ENCODE measurements at places on chromosomes 4 and X.
A peak's percentile ranks its signal among the peaks of the same experiment; 100 is the strongest.

DNA sequence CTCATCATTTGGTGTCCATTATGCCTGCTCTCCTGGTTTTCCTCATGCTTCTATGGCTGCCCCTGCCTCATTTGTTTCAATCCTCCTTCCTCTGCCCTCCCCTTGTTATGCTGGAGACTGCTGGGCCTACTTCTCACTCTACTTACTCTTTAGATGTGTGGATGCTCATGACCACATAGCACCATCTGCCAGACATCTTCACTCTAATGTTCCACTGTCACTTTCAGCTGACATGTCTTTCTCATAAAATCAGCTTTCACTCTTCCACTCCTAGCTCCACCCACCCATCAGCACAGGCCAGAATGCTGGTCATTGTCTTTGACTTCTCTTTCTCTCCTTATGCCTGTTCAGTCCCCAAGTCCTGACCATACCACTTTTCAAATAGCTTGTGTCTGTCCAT, 86.8 kb downstream of the REPS2 start:
- no peak for DNase-seq

- DNase-seq: no peak
Observed at GRCh38 chr4:24771241-24771640, 24.1 kb upstream of the SOD3 start.

- DNase-seq: no peak
Observed at GRCh38 chr4:83431200-83431599, 24.4 kb downstream of the HELQ start.

- no peak for DNase-seq
Observed at GRCh38 chrX:57380026-57380796, 93.7 kb downstream of the FAAH2 start.

DNA sequence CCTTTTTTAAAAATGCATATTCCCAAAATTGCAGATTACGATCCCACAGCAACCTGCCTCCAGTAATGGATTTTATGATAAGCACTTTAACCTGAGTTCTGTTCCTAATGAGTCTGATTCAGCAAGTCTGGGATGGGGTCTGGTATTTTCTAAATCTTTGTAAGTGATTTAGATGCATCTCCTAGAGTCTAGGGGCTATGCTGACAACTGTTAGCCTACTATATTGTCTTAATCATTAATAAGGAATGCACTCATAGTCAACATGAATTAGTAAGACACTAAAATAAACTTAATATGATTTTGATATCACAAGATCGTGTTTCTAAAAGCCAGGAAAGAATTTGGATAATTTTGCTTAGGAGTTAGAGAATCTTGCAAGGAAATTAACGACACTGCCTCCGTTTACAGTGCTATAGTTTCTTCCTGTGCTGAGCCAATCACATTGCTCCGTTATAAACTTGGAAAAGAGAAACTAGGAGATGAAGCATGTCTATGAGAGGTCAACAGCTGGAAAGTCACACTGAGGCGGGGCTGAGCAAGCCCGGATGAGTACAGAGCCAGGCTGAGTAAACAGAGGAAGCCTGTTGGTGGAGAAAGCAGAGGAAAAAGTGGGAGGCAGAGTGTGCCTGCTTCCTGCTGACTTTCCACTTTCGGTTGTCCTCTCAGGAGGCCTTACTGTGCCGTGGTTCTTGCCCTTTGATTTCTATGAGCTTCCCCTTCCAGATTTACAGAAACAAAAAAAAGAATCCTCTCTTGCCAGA, 5.4 kb downstream of the SCARB2 start:
- peak; percentile 92 for DNase-seq

GRCh38 chrX:129759576-129760061, 20.1 kb upstream of the SASH3 start:
- peak; percentile 82 for DNase-seq

DNA sequence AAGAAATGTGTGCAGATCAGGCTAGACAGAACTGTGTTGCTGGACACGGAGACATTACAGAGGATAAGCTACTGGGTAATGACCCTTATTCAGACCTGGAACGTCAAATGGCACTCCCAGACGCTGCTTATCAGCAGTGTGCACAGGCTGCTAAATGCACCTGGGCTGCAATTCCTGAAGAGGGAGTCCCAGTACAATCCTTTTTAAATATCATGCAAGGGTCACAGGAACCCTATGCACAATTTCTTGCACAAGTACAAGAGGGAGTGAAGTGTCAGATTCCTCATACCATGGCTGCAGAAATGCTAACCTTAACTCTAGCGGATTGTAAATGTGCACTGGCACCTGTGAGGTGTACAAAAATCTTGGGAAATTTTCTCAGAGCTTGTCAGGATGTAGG, 16.9 kb downstream of the SPIN2B start:
- DNase-seq: no peak

Measured in ELR (cell line).